ENCODE measurements at places on chromosomes 12 and 14. TPM values are rescaled to one million over a fixed set of nuclear protein-coding genes. Genes with fewer than 3 reads are reported as not detected.

Gene ERP27
- 42.3 TPM for total RNA-seq

Gene DERA
- 71.9 TPM for total RNA-seq

Gene KRT6B
- 0.14 TPM for total RNA-seq

Gene FSCB
- not detected for total RNA-seq

Gene C12orf76
- 20.8 TPM for total RNA-seq

Gene ATL1
- total RNA-seq = 7.3 TPM

Gene MANSC4
- not detected for total RNA-seq

Gene VRTN
- not detected for total RNA-seq

Gene CPNE6
- not detected for total RNA-seq

Gene HEATR5A
- 27.3 TPM for total RNA-seq

Gene GALNT6
- 17.2 TPM for total RNA-seq

Gene RD3L
- not detected for total RNA-seq

Gene CCDC198
- 60.3 TPM for total RNA-seq

Gene RHOJ
- total RNA-seq = 0.17 TPM

Gene NRXN3
- 19.8 TPM for total RNA-seq

Gene DHRS4
- total RNA-seq = 18.8 TPM

Gene INHBC
- total RNA-seq = not detected

Gene ATP23
- 5.2 TPM for total RNA-seq

Gene SYNDIG1L
- 0.71 TPM for total RNA-seq

Gene COPZ1
- 229 TPM for total RNA-seq

Gene FLVCR2
- total RNA-seq = 11.8 TPM

Gene NANOG
- not detected for total RNA-seq

Gene PRH2
- total RNA-seq = not detected

Gene TUBA1C
- 221 TPM for total RNA-seq
